Endothelial cell (in vitro differentiated cells): ENCODE measurements at places on chromosomes 13 and 19.

DNA sequence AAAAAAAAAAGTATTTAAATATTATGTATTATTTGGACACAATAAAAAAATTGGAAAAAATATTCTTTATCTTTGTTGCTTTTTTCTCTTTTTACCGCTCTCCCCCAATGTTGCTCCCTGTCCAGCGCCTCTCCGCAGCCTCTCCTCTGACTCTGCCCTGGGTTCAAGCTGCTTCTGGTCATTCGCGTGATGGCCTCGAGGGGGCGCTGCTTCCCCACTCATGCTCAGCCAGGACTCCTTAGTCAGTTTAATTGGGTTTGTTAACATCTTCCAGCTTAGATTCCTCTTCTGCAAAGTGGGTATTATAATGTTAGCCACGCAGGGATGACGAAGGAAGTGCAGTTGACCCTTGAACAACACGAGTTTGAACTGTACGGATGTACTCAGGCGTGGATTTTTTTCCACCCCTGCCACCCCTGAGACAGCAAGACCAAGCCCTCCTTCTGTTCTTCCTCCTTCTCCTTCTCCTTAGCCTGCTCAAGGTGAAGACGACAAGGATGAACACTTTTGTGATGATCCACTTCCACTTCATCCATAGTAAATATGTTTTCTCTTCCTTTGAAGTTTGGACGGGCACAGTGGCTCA is 4.9 kb upstream of the NWD1 start:
- peak; percentile 67 for DNase-seq

- DNase-seq = peak; percentile 31
Measured at GRCh38 chr19:33273881-33274662, 28.3 kb downstream of the CEBPA start.

DNA sequence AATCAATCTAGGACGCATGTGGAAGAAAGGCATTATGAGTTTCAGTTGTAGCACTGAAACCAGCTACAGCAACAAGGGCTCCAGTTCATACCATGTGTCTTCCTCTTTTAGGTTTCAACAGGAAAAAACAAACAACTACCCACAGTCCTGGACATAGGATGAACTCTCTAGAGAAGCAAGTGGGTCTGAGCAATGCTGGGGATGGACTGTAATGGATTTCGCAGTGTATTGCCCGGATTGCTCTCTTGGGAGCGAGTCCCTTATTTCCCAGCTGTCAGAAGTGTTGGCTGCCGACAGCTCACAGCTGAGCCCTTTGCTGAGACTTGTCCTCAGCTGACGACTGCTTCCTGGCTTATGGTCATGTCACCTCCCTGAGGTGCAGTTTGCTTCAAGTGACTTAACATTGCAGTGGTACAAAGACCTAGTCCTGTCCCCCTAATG is 12.1 kb upstream of the MYCBP2 start:
- no peak for DNase-seq

DNA sequence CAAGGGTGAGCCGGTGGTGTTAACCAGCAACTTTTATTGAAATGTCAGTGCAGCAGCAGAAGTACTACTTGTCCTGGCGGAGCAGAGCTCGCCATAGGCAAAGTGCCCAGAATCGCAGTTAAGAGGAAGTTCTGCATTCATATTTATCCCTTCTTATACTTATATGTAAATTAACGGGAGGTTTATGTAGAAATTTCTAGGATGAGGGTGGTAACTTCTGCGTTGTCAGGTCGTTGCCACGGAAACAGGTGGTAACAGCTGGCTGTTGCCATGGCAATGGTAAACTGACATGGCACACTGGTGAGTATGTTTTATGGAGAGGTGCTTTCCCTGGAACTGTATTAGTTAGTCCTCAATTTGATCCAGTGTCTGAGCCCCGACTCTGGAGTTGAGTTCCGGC is 2494.9 kb upstream of the PCDH20 start:
- peak; percentile 45 for DNase-seq

DNA sequence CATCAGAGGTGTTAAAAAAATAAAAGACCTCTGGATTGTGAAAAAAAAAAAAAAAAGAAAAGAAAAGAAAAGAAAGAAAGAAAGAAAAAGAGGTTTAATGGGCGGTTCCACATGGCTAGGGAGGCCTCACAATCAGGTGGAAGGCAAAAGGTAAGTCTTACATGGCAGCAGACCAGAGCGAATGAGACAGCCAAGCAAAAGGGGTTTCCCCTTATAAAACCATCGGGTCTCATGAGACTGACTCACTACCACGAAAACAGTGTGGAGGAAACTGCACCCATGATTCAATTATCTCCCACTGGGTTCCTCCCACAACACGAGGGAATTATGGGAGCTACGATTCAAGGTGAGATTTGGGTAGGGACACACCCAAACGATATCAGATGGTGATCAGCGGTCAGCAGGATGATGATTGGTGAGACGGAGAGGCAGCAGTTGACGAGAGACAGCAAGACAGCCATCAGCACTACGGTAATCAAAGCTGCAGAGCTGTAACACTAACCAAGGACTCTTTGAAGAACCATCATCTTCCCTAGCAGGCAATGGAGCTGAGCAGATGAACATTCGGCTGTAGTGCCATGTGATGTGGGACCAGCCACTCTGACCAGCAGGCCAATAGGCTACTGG is 3.9 kb upstream of the CD209 start:
- no peak for DNase-seq

GRCh38 chr19:6723738-6724137 is 3.3 kb upstream of the C3 start:
- DNase-seq = no peak
